Tibial nerve (tissue), 4 donors: ENCODE measurements at places on chromosomes 11 and 22. TPM values are rescaled to one million over a fixed set of nuclear protein-coding genes. Genes with fewer than 3 reads are reported as not detected.

DNA sequence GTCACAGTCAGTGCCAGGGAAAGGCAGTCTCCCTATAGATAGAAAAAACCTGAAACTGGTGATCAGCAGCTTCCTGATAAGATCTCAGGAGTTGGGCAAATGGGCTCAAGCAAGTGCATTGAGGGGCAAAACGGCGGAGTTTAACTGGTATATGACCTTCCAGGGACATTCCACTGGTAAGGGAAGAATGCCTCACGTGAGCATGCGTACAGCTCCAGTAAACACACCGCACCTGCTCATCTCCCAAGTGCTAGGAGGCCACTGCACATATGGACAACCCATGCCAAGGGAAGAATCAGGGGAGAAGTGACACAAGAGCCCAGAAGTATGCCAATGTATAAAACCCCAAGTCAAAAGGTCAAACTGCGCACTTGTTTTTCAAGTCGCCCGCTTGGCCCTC is 11.6 kb downstream of the HEPHL1 start:
- no peaks in the 10 kb centered on the region for H3K36me3 ChIP-seq
- H3K27ac ChIP-seq: no peak overlapping the region
- H3K27me3 ChIP-seq: no peaks in the 10 kb centered on the region
- no peak for DNase-seq

DNA sequence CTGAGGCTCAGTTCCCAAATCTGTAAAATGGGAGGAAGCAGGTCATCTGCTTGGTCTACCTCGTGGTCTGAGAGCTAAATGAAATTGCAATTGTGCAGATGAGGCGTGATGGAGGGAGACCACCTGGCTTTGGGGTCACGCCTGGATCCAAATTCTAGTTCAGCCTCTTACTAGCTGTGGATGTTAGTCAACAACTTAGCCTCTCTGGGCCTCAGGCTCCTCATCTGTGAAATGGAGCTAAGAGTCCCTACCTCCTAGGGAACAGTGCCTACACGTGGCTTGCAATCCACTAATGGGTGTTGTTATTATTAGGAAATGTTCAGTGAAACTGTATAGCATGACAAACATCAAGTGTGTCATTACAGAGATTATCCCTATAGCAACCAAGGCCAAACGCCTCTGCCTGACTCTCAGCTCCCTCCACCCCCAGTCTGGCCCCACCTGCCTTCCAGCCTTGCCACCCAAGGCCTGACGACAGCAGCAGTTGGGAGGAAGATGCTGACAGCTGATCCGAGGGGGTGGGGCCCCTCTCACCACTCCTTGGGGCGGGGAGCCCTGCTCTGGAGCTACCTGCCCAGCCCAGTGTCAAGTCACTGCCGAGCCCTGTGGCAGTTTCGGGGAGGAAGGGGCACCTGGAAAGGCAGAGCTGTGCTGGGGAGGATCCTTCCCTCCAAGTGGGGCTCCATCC is 1.7 kb upstream of the RHOD start:
- no peak overlapping the region for H3K4me3 ChIP-seq
- no peak overlapping the region for H3K27ac ChIP-seq
- H3K27me3 ChIP-seq: peaks cover 17% of the 10 kb centered on the region
- H3K36me3 ChIP-seq: no peaks in the 10 kb centered on the region
- DNase-seq: no peak

- H3K4me3 ChIP-seq: no peak overlapping the region
- DNase-seq: no peak
- H3K27me3 ChIP-seq: no peaks in the 10 kb centered on the region
- H3K36me3 ChIP-seq: no peaks in the 10 kb centered on the region
- H3K4me1 ChIP-seq: no peaks in the 10 kb centered on the region
These were observed 86.1 kb upstream of the PARVA start for GRCh38 chr11:12291313-12291712.

NPTXR gene
- total RNA-seq: 7.6 TPM

- no peaks in the 10 kb centered on the region for H3K36me3 ChIP-seq
- no peak for DNase-seq
- H3K27ac ChIP-seq: no peak overlapping the region
- H3K4me1 ChIP-seq: peaks cover 46% of the 10 kb centered on the region
These were observed 44.8 kb downstream of the FAM83F start for GRCh38 chr22:40039482-40040115.

DNA sequence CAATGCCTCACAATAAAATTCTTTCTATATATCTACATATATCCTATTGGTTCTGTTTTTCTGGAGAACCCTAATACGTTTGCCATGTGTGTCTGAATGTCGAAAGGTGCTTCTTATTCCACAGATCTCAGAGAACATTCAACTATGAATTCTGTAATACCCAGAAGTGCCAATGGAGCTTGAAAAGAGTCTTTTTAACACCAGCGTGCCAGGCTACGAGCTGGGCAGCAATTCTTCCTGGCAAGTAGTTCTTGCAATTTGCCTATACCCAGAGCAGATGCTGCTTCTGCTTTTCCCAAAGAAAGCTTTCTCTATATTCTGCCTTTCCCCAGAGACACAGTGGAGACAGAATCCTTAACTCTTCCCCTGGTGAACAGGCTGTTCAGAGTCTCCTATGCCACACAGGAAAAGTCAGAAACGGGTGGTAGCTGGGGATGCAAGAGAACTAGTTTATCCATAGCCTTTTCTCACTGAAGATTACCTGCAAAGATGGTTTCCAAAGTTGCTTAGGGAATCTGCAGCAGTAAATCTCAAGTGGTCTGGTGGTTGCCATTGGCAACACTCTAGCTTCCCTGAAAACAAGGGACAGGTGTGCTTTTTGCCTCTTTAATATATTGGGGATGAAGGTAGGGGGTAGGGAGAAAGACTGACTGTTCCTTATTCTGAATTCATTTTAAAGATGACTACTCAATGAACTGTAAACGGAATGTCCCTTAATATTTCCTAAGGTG is 16.8 kb upstream of the PAFAH1B2 start:
- H3K4me1 ChIP-seq: no peaks in the 10 kb centered on the region
- no peak for DNase-seq
- H3K27ac ChIP-seq: no peak overlapping the region
- no peaks in the 10 kb centered on the region for H3K36me3 ChIP-seq

DNA sequence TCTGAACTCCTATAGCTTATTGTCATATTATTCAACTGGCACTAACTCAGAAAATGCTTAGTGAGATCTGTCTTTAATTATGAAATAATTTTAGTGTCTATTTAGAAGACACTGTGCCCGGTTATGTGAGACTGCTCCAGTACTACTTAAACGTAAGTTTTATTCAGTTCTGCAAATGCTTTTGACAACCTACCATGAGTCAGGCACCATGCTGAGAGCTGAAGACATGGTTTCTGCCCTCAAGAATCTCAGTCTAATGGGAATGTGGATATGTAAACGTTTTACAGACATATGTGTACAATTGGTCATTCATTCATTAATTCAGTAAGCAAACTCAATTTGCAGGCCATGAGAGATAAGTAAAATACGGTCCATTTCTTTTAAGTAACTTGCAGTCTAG is 40.0 kb downstream of the DCUN1D5 start:
- H3K4me1 ChIP-seq: no peaks in the 10 kb centered on the region
- no peaks in the 10 kb centered on the region for H3K27me3 ChIP-seq
- no peaks in the 10 kb centered on the region for H3K36me3 ChIP-seq
- DNase-seq: no peak
- H3K27ac ChIP-seq: no peak overlapping the region

ARHGEF12 gene
- total RNA-seq: 122 TPM

DNA sequence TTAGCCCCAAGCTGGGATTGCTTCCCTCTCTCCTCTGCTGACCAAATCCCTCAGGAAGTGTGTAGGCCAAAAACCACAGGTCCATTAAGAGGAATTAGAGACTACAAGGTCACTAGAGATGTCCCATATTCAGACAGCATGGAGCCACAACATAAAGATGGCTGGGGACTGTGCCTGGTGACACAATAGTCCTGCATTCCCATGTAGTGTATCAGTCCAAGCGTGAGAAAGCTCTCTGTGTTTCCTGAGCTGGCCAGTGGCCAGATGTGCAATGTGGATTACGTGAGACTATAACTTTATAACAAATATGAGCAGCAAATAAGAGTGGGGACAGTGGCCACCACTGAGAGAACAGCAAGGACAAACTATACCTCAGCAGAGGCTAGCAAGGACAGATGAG is 7.6 kb upstream of the MS4A10 start:
- no peak overlapping the region for H3K4me3 ChIP-seq
- H3K27me3 ChIP-seq: no peaks in the 10 kb centered on the region
- H3K27ac ChIP-seq: no peak overlapping the region
- no peaks in the 10 kb centered on the region for H3K36me3 ChIP-seq
- no peak for DNase-seq

GRCh38 chr11:68989936-68990606 is 9.3 kb upstream of the MRGPRD start:
- DNase-seq: no peak
- H3K36me3 ChIP-seq: no peaks in the 10 kb centered on the region
- no peaks in the 10 kb centered on the region for H3K27me3 ChIP-seq
- no peak overlapping the region for H3K4me3 ChIP-seq
- no peaks in the 10 kb centered on the region for H3K4me1 ChIP-seq

MMP12 gene
- total RNA-seq: not detected

MUC2 gene
- not detected for total RNA-seq

- H3K27me3 ChIP-seq: no peaks in the 10 kb centered on the region
- H3K4me1 ChIP-seq: peaks cover 21% of the 10 kb centered on the region
- peaks cover 47% of the 10 kb centered on the region for H3K36me3 ChIP-seq
- H3K27ac ChIP-seq: no peak overlapping the region
These were observed 2.6 kb downstream of the RPLP2 start for GRCh38 chr11:812390-812789.

DNA sequence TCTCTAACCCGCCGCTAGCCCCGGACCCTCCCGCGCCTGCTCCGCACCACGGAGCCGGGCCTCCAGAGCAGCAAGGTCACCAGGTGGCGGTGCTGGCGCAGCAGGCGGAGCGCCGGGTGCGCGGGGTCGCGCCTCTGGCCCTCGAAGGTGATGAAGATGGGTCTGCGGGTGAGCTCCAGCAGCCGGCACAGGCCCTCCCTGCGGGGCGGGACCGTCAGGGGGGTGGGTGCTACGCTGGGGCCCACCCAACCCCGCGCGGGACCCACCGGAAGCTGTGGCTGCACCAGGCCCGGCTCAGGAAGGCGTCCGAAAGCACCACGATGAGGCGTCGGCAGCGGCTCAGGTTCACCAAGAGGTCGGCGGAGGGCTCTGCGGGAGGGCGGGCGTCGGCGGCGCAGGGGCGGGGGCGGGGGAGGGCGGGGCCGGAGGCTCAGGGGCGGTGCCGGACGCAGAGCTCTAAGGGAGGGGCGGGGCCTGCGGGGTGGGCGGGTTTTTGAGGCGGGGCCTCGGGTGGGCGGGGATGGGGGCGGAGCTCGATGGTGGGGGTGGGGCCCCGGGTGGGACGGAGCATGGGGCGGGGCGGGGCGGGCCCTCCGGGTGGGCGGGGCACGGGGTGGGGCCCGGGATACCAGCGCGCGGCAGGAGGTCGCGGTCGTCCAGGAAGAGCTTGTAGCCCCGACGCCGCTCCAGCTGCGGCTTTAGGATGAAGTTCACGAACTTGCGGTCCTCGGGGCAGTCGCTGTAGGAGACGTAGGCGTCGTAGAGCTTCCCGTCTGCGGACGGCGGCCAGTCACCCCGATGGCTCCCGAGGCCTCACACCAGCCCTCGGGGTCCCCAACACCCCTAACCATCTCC is 7.8 kb downstream of the SIGIRR start:
- H3K36me3 ChIP-seq: no peaks in the 10 kb centered on the region
- H3K27me3 ChIP-seq: no peaks in the 10 kb centered on the region
- H3K4me1 ChIP-seq: peaks cover 29% of the 10 kb centered on the region
- peak; percentile 40 for DNase-seq
- H3K4me3 ChIP-seq: peak overlapping the region; percentile 72

MGAT3 gene
- 32.4 TPM for total RNA-seq

OR10D3 gene
- total RNA-seq: not detected

GRM5 gene
- not detected for total RNA-seq

RTN4RL2 gene
- total RNA-seq: not detected

- H3K4me1 ChIP-seq: peaks cover 23% of the 10 kb centered on the region
- H3K27me3 ChIP-seq: no peaks in the 10 kb centered on the region
- H3K4me3 ChIP-seq: no peak overlapping the region
- no peaks in the 10 kb centered on the region for H3K36me3 ChIP-seq
- no peak for DNase-seq
These were observed 42.4 kb downstream of the PITPNB start for GRCh38 chr22:27876684-27877083.

DNA sequence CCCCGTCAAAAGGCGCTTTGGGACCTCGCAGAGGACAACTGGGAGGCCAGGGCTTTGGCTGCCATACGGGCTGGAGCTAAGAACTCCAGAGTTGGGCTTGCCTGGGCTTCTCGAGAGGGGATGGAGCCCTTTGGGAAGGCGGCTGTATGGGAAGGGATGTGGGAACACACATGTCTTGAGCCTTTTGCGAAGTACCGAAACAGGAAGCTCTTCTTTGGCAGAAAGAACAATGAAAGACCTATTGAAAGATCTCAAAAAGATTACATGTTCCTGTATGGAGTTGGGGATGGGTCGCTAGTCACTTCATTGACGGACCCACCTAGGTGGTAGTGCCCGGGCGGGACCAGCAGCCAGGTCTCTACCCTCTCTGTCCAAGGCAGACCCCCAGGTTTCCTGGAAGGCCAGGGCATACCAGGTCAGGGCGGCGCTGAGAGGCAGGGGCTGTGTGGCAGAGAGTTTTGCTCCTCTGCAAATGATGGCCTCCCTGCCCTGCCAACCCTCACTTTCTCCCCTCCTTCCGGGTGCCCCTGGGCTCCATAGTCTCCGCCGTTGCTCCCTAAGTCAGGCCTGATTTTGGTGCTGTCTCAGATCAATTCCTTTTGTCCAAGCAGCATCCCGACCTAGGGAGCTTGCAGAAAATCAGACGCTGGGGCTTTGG is 1.0 kb downstream of the ST14 start:
- no peak for DNase-seq
- H3K27ac ChIP-seq: no peak overlapping the region
- no peaks in the 10 kb centered on the region for H3K27me3 ChIP-seq
- H3K36me3 ChIP-seq: no peaks in the 10 kb centered on the region
- H3K4me3 ChIP-seq: no peak overlapping the region

DNA sequence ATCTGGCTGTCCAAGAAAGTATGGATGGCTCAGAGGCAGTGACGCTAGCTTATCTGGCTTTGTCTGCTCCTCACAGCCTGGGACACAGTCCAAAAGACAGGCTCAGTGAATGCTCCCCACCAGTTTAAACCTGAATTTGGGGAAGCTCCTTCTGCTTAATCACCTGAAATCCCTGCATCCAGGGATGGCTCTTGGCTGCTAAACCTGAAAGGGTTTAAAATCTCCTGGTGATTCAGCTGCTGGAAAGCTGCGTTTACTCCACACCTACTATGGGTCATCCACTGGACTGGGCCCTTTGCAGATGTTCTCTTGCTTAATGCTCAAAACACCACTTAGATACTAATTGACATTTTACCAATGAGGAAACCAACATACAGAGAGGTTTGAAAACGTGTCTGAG is 302.0 kb upstream of the NARS2 start:
- DNase-seq: no peak
- H3K36me3 ChIP-seq: no peaks in the 10 kb centered on the region
- no peak overlapping the region for H3K4me3 ChIP-seq
- H3K27me3 ChIP-seq: no peaks in the 10 kb centered on the region
- H3K27ac ChIP-seq: no peak overlapping the region

RAG2 gene
- not detected for total RNA-seq

TMEM45B gene
- total RNA-seq: not detected

DNA sequence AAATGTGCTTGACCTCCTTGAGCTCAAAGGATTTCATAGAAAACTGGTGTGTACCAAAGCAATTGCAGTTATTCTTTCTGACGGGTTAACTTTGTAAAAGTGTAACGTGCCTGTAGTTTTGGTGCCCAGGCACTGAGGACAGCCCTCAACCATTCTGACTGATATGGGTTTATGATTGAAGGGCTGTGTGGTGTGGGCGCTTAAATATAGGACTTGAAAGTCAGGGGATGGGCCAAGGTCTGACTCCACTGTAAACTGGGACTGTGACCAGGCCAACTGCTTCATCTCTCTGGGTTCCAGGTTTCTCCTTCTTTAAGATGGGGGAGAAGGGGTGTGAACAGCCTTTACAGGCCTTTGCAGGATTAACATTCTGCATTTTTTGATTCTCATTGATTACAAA is 191.1 kb upstream of the ARHGAP20 start:
- no peak overlapping the region for H3K4me3 ChIP-seq
- no peak for DNase-seq
- no peaks in the 10 kb centered on the region for H3K4me1 ChIP-seq
- H3K27ac ChIP-seq: no peak overlapping the region
